Immature natural killer cell (primary cell): ENCODE measurements at places on chromosomes 5 and 9. TPM values are rescaled to one million over a fixed set of nuclear protein-coding genes. Genes with fewer than 3 reads are reported as not detected.

OLFM1 gene
- not detected for polyA plus RNA-seq

GRCh38 chr5:133274597-133274935 is 222.8 kb downstream of the HSPA4 start:
- H3K36me3 ChIP-seq = no peaks in the 10 kb centered on the region
- peaks cover under 1% of the 10 kb centered on the region for H3K27me3 ChIP-seq
- H3K4me3 ChIP-seq = no peak overlapping the region
- H3K4me1 ChIP-seq = no peaks in the 10 kb centered on the region
- H3K27ac ChIP-seq = no peak overlapping the region
- no peak for DNase-seq

MAP1B gene
- polyA plus RNA-seq = 0.15 TPM

DNA sequence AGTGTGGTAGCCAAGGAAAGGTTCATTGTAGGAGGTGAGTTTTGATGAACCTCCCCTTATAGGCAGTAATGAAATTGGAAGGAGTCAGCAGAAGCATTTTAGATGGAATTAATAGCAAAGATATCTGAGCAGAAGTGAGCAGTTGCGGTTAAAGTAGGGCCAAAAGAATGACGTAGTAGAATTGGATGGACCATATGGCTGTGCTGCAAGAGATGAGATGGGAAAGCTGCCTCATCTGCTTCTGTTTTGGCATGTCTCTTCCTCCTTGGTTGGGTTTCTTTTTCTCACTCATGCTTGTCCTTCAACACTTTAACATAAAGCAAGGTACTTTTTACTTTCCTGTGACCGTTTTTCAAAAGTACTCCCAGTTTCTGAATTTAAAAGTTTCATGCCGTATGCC is 55.8 kb downstream of the AQP7 start:
- DNase-seq = no peak
- no peak overlapping the region for H3K4me3 ChIP-seq
- no peak overlapping the region for H3K27ac ChIP-seq
- peaks cover 1% of the 10 kb centered on the region for H3K4me1 ChIP-seq
- H3K27me3 ChIP-seq = no peaks in the 10 kb centered on the region

DNA sequence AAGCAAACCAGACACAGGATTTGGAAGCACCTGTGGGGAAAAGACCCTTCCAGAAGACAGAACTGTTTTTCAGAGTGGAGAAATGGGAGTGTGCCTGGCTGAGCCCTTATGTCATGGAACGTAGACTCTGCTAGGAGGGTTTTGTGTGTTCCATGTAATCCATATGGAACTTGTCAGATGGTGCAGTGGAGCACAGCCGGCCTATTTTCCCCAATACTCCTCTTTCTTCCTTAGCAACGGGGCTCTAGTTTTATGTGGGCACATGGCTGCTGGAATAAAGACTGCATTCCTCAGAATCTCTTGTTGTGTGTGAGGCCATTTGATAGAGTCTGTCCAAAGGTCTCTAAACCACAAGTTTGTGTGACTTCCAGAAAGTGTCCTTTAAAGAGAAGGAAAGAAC is 284.0 kb downstream of the DRD1 start:
- no peak overlapping the region for H3K27ac ChIP-seq
- H3K36me3 ChIP-seq = no peaks in the 10 kb centered on the region
- H3K4me1 ChIP-seq = no peaks in the 10 kb centered on the region
- no peak for DNase-seq

DNA sequence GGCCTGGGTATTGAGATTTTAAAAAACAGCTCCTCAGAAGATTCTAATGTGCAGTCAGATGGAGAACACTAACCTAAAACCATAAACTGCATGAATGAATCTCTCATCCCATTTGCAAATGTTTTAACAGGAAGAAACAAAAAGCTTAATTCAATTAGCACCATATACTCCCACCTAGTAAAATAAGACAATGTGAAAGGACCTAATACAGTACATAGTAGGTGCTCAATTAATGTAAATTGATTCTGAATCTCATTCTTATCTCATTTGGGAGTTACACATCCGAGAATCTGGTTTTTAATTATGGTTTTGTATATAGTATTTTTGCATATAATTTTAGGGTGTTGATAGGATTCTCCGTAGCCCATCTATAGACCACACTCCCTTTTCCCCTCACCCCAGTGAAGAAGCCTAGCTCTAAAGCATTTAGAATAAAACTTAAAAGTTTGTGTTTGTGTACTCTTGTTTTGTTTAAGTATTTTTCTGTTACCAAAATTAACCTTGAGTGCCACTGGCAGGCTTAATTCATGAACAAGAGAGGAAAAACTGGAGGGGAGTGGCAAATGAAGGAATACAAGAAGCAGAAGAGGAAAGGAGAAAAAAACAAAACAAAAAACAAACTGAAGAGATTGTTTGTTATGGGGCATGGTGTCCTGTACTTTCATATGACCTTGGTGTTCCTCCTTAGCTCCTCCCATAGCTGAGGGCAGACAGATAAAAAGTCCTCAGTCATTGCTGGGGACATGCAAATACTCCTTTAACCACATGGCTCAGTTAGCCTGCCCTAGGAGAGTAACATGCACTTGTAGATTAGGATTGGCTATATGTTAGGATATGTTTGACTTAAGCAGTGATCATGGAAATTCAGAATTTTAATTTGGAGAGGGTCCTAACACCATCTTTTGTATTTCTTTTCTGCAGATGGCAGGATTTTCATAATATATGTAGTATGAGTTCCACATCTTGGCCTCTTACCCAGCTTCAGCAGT is 1.2 kb downstream of the RNF14 start:
- peak; percentile 11 for DNase-seq
- H3K4me1 ChIP-seq = peaks cover 34% of the 10 kb centered on the region
